ENCODE measurements at places on chromosomes 13 and 19. TPM values are rescaled to one million over a fixed set of nuclear protein-coding genes. Genes with fewer than 3 reads are reported as not detected.

- H3K4me3 ChIP-seq, result no peak overlapping the region
- H3K36me3 ChIP-seq, result no peaks in the 10 kb centered on the region
- H3K27ac ChIP-seq, result no peak overlapping the region
- no peaks in the 10 kb centered on the region for H3K27me3 ChIP-seq
- peaks cover 24% of the 10 kb centered on the region for H3K4me1 ChIP-seq
These were observed 41.2 kb upstream of the USPL1 start for GRCh38 chr13:30576528-30576927.

- peak overlapping the region; percentile 71 for H3K27ac ChIP-seq
- peaks cover 10% of the 10 kb centered on the region for H3K4me1 ChIP-seq
- H3K27me3 ChIP-seq, result no peaks in the 10 kb centered on the region
- DNase-seq, result peak; percentile 18
- H3K4me3 ChIP-seq, result peak overlapping the region; percentile 94
These were observed 958 bp upstream of the OBI1 start for GRCh38 chr13:78659732-78660494.

DNA sequence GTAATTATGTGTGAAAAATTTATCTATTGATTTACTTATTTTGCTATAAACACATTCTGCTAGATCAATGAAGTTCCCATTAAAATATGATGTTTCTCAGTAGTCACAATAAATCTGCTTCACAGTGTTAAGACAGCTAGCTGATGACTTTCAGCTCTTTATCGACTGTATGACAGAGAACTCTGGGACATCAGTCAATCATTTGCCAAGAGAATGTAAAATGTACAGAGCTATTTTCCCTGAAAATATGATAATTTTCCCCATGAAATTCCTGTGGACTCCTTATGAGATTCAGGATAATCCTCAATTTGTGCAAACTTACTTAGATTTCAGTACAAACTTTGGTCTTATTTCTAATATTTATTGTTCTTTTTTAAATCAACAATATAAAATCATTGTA lies 430.5 kb downstream of the SLITRK6 start:
- no peaks in the 10 kb centered on the region for H3K27me3 ChIP-seq
- DNase-seq, result no peak
- H3K4me1 ChIP-seq, result no peaks in the 10 kb centered on the region
- no peaks in the 10 kb centered on the region for H3K36me3 ChIP-seq

DNA sequence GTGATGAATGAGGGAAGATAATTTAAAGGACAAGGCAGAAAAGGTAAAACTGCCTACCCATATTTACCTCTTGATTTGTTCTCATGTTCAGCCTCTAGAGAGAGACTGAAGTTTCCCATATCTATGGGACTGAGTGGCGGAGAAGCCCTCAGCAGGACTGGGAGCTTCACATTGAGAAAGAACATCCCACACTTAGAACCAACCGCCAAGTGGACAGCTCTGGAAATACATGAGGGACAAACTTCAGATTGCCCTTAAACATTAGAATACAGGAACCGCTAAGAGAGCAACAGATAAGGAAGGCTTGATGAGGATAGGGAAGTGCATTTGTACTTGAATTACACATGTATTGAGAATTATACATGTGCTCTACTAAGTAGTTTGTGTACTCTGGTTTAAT lies 316.0 kb upstream of the MIR17HG start:
- no peaks in the 10 kb centered on the region for H3K27me3 ChIP-seq
- H3K27ac ChIP-seq, result no peak overlapping the region
- H3K36me3 ChIP-seq, result no peaks in the 10 kb centered on the region
- no peaks in the 10 kb centered on the region for H3K4me1 ChIP-seq

ZNF253 gene
- total RNA-seq, result 9.5 TPM

DNA sequence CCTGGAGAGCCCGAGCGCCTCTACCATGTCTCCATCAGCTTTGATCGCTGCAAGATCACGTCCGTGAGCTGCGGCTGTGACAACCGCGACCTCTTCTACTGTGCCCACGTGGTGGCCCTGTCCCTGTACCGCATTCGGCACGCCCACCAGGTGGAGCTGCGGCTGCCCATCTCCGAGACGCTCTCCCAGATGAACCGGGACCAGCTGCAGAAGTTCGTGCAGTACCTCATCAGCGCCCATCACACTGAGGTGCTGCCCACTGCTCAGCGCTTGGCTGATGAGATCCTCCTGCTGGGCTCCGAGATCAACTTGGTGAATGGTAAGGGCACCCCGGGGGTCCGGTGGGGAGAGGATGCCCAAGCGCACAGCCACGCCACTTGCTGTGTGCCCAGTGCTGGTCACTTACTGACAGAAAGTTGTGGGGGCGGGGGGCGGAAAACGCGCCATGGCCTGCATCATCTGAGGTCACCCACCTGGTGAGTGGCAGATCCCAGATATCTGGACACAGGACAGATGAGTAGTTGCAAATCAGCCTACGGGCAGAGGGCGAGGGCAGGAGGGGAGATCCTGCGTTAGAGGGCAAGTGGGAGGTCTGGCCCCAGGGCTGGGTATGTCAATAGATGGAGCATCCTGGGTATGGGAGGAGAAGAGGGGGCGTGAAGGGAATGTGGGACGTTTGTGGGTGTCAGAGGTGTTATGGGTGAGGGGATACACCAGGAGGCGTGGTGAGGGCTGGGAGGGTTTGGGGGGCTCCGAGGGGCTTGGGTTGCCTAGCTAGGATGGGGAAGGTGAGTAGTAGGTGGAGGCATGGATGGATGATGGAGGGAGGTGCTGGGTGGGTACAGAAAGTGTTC lies 9.8 kb downstream of the ZSWIM4 start:
- DNase-seq, result no peak
- no peaks in the 10 kb centered on the region for H3K4me1 ChIP-seq
- no peak overlapping the region for H3K27ac ChIP-seq
- H3K27me3 ChIP-seq, result no peaks in the 10 kb centered on the region
- no peaks in the 10 kb centered on the region for H3K36me3 ChIP-seq

GRCh38 chr13:109968876-109969577 lies 182.6 kb upstream of the IRS2 start:
- no peaks in the 10 kb centered on the region for H3K36me3 ChIP-seq
- no peak for DNase-seq
- no peak overlapping the region for H3K27ac ChIP-seq
- H3K4me3 ChIP-seq, result no peak overlapping the region
